ENCODE measurements at places on chromosomes 11 and 22. TPM values are rescaled to one million over a fixed set of nuclear protein-coding genes. Genes with fewer than 3 reads are reported as not detected.

Gene TLCD5
- polyA plus RNA-seq: not detected

DNA sequence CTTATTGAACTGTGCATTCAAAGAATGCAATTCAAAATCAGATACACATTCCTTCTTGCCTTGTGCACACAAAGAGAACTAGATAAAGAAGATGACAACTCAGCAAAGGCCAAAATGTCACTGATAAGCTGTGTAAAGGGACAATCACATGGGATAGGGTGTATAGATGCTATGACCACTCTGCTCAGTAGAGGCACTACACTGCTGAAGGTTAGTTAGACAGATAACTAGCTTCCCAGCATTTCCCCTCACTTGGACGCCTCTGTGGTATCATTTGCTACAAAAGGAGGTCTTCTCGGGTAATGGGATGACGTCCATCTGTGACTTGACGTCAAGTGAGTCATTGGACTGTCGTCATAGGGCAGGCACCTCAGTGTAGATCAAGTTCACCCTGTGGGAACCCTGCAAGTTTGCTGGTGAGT lies 424.9 kb upstream of the CCDC90B start:
- no peak for DNase-seq

Gene AQP11
- 0.56 TPM for polyA plus RNA-seq

- DNase-seq: no peak
These were observed 8.4 kb downstream of the LIF start for GRCh38 chr22:30238136-30238535.

- DNase-seq: no peak
These were observed 33.4 kb downstream of the SERPIND1 start for GRCh38 chr22:20807315-20807752.

DNA sequence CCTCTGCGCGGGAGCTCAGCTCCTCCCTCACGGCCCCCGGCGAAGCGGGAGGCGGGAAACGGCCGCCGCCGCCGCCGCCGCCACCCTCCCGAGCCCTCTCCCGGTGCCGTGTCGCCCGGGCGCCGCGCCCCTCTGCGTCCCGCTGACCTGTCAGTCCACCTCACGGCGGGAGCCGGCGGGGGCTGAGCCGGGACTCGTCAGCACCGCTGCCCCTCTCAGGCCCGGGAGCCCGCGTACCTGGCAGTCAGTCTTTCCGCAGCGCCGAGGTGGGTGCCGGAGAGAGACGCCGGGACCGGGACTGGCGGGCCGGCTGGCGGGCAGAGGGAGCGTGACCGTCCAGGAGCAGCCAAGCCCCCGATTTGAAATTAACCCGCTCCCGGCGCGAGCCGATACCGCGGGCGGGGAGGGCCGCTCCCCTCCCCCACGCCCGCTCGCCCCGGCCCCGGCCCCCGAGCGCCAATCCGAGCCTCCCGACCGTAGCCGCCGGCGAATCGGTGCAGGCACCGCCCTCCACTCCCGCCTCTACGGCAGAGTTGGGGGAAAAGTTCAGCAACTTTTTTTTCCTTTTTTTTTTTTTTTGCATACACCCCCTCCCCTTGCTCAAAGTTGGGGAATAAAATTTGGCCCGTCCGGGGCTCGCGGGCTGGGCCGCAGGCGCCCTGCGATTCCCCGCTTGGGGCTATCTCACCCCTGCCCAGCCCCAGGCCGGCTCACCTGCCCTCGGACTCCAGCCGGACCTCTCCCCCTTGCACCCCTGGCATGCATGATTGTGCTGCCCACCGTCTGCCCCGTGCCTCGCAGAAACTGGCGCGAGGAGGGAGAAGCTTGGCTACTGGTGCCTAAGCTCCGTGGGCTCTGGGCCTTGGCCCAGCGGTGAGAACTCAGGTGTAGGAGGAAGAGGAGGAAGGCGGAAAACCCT lies 774 bp upstream of the E2F8 start:
- DNase-seq: no peak

- DNase-seq: no peak
These were observed 1291.0 kb downstream of the LRRC4C start for GRCh38 chr11:40168414-40168813.

- DNase-seq: no peak
These were observed 14.4 kb upstream of the CDC42EP1 start for GRCh38 chr22:37545703-37546436.

- DNase-seq: no peak
These were observed 17.5 kb upstream of the TMEM191C start for GRCh38 chr22:21449531-21450319.

Gene LUZP2
- not detected for polyA plus RNA-seq

Gene DLG2
- 1.3 TPM for polyA plus RNA-seq

- DNase-seq: no peak
These were observed 12.8 kb upstream of the CAVIN3 start for GRCh38 chr11:6333095-6333494.

- no peak for DNase-seq
These were observed 55.6 kb upstream of the CSNK2A3 start for GRCh38 chr11:11408436-11409221.

DNA sequence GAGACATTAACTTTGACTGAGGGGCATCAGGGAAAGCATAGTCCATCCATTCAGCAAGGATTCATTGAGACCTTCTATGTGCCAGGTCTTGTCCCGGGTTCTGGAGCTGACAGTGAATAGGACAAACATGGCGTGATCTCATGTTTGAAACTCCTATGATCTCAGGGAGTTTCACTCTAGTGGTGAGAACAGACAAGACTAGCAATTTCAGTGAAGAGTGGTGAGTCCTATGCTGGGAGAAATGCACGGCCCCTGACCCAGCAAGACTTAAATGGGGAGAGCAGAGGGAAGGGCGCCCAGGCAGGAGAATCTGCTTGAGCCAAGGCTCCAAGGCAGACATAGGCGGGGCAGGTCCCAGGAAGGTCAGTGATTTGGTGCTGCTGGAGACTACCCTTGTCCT lies 155.7 kb downstream of the CEP164 start:
- DNase-seq: no peak

DNA sequence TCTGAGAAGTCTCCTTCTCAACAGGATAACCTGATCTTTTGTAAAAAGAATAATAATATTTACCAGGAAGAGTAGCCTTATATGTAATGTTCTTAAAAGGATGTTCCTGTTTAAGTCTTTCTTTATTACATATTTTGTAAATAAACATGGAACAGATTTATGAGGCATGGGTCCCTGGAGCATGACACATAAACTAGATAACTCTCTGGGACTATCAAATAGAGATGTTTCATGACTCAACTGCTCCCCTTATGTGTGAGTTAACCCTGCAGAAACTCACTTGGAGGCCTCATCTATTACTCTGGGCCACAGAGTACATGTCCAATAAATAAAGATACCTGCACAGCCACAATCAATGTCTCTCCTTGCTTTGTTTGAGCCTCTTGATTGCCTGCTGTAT lies 64.6 kb downstream of the GDPD4 start:
- no peak for DNase-seq

Gene SPTBN2
- not detected for polyA plus RNA-seq

GRCh38 chr11:68354148-68354872 lies 41.9 kb downstream of the LRP5 start:
- no peak for DNase-seq

Gene ROM1
- polyA plus RNA-seq: not detected

Gene TMEM41B
- polyA plus RNA-seq: 5.2 TPM

DNA sequence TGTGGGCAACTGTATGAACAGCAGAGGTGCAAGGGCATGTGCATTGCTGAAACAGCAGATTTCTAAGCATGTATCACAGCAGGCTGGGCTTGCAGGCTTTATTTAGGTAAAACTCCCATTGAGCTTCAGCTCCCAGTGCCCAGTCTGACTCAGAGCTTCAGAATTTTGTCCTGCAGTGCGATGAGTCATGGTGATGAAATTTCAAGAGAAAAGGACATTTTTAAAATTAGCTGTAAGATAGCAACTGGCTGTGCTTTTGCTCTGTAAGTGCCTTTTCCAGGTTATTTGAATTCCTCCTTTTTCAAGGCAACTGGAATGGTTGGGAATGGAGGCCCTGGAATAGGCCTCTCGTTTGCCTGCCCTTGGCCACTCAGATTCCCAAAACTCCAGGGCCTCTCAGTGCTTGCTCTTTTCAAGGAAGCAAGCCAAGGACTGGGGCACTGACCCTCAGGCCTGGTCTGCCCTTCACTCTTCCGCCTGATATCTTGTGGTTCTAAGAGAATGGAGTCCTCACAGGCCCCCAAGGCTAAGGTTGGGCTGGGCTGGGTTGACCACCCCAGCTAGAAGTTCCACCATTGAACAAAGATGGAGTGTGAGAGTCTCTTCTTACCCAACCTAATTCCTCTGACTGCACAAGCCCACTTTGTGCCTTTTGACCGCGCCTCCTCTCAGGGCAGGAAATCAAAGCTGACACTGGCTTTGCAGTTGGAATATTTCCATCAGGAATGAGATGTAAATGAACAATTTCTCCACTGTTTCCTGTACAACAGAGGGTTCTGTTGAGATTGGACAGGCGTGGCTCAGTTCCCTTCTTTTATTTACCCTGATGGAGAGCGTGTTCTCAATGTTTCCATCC lies 59.5 kb upstream of the PRSS23 start:
- DNase-seq: no peak

Gene MFRP
- not detected for polyA plus RNA-seq

DNA sequence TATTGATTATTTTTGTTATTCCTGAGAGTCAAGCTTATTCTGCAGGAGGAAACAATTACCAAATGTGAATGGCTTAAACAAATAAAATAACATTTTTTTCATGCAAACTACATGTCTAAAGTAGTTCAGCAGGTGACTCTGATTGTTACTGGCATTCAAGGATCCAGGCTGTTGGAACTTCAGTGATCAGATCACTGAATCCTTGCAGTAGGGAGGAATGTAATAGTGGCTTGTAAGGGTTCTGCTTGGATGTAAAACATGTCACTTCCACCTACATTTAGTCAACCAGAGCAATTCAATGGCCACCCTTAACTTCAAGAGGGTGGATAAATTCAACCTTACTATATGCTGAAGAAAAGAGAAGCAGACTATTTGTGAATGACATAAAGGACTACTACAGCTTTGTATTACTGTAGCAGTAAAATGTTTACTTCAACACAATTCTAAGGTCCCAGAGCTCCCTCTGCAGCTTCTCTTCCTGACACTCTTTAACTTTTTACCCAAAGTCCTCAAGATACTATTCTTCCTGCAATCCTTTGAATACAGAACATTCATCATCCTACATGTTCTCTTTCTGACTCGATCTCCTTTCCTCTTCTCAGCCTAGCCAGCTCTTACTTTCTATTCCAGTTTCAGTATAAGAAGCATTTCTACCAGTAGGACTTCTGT lies 284.0 kb downstream of the LRRC4C start:
- DNase-seq: no peak

DNA sequence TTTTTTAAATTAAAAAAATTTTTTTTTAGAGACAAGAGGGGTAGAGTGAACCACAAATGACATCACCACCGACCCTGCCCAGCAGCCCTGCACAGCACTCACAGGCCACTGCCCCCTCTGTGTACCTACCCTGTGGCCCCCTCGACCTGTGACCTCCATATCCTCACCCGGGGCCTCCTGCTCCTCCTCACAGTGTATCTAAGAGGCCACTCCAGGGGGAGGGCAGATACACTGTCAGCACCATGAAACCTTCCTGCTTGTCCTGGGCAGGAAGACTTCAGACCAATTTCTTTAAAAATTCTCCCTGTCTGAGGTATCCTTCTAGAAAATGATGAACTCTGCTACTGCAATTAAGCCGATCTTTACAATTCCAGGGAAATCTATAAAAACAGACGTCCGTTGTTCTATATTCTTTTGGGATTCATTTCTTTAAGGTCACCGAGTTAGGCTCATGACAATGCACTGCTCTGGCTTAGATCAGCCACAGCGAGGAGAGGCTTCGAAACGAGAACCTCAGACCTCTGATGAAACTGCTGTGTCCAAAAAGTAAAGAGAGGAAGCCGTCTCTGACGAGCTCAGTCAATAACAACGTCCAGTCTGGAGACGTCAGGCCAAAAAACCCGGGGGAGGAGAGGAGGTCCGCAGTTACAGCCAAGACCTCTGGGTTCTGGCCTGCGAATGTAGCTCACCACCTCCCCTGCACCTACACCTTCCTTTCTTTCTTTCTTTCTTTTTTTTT lies 17.5 kb downstream of the NFAM1 start:
- DNase-seq: no peak

DNA sequence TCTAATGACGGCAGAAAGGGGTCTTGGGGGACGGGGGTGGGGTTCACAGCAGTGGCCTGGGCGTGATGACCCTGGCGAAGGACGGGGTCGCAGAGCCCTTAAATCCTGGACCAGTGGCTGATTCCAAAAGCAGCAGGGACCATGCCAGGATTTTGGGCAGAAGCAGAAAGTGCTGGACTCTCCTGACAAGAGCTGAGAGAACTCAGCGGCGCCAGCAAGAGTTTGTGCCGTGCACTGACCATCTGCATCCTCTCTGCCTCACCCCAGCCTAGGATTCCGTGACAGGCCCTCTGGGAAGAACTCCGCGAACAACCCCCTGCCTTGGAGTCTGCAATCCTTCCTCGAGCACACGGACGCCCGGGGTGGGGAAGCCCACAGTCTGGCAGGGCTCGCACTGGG lies 644 bp upstream of the NDUFV1 start:
- DNase-seq: no peak

GRCh38 chr11:17876827-17877226 lies 136.0 kb downstream of the SERGEF start:
- no peak for DNase-seq

- no peak for DNase-seq
These were observed 11.8 kb downstream of the PDE3B start for GRCh38 chr11:14655435-14655834.

DNA sequence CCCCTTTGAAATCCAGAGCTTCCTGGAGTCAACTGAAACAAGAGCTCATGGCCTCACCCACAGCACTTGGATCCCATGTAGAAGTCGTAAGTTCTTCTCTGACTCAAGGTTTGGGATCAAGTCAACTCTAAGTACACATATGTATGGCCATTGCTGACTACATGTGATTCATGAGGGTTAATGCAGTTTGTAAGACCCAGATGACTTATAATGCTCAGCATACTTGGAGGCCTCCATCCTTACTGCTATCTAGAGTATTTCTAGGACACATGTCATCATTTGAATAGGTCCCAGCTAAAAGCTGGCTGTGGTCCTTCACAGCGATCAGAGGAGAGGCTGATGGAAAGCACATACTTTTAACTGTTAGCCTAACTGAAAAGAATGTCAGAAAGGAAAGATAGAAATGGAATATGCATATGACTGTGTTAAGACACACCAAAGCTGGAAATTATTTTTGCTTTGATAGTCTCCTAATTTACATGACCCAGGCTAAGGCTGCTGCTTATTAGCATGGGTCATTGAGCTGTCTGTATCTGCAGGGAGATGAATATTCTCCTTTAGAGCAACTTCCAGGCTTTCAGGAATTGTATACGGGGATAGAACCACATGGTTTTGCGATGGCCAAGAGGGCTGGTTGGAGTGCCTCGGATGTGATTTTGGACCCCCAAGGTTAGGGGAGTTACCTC lies 76.3 kb downstream of the NTM start:
- no peak for DNase-seq

Gene UBASH3B
- polyA plus RNA-seq: 5.5 TPM

Gene CSNK2A3
- 1.9 TPM for polyA plus RNA-seq

GRCh38 chr22:29877620-29878019 lies 5.4 kb upstream of the MTMR3 start:
- no peak for DNase-seq

All from naive B cell (primary cell).